Chondrocyte (in vitro differentiated cells): ENCODE measurements at places on chromosomes 11 and 22.

GRCh38 chr11:84526250-84526649 lies 1100.9 kb downstream of the DLG2 start:
- no peak for DNase-seq

GRCh38 chr11:58621586-58622262 lies 741 bp upstream of the CNTF start:
- DNase-seq: no peak

- DNase-seq: no peak
Observed at GRCh38 chr11:67373648-67374570, 511 bp upstream of the CLCF1 start.

DNA sequence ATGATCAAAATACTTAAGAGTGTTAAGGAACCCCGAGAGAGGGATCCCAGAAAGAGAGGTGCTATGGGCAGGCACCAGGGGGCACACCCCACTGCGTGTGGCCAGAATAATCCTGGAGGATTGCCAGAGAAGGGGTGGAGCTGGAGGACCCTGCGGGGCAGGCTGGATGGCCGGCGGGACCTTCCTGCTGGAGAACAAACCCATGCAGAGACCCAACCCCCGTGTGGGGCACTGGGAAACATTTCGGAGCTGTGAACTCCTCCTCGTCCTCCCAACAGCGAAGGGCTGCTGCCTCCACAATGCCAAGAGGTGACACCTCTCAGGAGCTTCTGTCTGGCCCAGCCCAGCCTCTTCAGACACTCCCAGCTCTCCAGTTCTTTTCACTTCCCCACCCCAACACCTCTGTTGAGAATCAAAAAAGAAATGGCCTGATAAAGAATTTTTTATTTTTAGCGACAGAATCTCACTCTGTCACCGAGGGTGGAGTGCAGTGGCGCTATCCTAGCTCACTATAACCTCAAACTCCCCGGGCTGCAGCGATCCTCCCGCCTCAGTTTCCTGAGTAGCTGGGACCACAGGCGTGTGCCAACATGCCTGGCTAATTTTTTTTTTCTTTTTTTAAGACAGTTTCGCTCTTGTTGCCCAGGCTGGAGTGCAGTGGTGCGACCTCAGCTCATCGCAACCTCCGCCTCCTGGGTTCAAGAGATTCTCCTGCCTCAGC lies 25.6 kb downstream of the RHOD start:
- DNase-seq: no peak

- DNase-seq: no peak
Observed at GRCh38 chr11:115462004-115462541, 42.1 kb downstream of the CADM1 start.

DNA sequence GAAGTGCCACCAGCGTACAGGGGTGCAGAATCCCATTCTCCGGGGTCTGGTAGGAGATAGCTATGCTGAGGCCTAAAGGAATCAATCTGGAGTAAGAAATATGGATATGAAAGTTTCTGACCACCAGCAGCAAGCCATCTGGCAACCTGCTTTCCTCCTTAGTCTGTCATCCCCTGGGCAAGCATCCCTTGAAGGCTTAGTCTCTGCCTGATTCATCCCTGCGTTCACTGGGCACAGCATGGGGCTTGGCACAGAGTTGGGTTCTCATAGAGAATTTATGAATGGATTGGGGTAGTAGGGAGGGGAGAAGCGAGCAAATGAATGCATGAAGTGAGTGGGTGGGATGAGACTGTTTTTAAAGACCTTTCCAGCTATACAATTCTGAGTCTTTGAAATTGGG lies 85.8 kb upstream of the NARS2 start:
- DNase-seq: no peak

DNA sequence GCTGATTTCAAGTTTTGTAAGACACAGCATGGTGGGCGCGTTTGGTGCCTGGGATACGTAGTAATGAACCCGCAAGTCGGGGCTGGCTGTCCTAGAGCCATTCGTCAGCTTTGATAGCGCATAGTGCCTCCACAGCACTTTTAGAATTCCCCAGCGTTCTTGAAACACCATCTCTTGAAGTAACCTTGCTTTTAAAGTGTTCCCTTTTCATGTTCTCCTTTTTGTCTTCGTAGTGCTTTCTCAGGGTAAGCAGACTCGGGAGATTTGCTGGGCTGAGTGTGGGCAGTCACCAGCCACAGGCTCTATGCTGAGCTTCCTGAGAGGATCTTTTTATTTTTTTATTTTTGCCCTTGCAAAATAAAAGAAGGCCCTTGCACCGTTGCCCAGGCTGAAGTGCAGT lies 39.6 kb upstream of the CTTN start:
- no peak for DNase-seq

DNA sequence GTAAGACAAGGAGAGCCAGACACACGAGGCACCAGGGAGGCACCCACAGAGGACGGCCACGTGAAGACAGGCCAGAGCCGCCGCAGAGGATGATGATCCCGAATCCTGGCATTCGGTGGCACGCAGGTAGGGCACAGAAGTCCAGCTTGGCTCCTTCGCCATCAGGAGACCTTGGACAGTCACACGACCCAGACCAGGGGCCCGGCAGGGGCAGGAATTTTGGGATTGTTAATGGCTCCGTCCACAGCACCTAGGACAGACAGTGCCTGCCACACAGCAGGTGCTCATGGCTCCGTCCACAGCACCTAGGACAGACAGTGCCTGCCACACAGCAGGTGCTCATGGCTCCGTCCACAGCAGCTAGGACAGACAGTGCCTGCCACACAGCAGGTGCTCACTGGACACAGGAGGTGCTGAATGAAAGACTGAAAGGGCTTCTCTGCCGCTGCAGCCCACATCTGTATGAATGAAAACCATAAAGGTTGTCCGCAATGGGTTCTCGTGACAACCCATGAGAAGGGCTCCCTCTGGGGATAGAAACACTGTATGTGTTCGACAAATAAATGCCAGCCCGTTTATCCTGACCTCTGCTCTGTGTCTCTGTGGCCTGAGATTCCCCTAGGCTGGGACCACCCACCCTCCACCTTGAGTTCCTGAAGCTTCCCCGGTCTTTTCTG lies 341.6 kb downstream of the CTTN start:
- DNase-seq: peak; percentile 69

DNA sequence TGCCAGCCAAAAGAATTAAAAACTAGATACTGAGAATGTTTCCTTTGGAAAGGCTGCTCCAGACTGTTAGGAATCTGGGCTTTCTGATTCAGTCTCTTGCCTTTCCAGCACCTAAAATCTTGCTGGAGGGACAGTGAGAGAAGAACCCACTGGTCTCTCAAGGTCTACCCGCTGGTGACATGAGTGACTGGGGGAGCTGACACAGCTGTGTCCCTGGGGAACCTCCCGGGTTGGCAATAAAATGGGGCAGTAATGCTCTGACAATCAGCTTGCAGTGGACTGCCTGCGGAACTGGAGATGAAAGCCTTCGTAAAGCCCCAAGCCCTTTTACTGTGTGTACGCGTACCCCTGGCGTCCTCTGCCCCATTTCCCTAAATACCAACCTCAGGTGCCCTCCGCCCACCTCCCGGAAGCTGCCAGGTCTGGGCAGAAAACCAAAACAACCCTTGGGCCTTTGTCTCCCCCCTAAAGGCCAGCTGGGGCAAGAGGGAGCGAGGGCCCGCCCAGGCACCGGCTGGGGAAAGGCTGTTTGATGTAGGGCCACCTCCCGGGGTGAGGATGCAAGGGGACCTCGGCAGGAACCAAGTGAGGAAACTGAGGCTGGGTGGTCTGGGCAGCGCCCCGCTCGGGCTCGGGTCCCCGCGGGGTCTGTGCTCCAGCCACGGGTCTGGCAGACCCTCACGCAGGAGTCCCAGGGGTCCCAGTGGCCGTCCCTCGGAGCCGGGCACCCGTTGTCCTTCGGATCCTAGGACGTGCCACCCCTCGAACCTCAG lies 741 bp downstream of the CARS1 start:
- DNase-seq: peak; percentile 94

GRCh38 chr22:37741312-37741795 lies 44.5 kb downstream of the TRIOBP start:
- DNase-seq: no peak

- DNase-seq: no peak
Observed at GRCh38 chr11:46176421-46176820, 55.2 kb upstream of the PHF21A start.

DNA sequence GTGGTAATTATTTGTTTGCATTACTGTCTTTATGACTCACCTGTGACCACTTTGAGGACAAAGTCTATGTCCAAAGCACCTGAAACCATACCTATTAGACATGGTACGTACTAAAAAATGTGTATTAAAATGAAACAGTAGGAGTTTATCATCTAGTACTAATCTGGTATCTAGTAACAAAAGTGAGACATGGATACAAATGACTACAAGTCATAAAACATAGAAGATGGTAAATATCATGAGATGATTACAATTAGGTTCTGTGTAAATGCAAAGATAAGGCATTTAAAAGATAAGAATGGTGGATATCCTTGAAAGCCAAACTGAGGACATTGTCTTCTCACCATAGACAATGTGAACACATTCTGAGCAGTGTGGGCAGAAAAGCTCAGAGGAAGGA lies 113.5 kb upstream of the GUCY1A2 start:
- no peak for DNase-seq

GRCh38 chr11:31714840-31715239 lies 96.3 kb downstream of the PAX6 start:
- no peak for DNase-seq

GRCh38 chr11:134066943-134067885 lies 1.7 kb upstream of the JAM3 start:
- DNase-seq: no peak
